ENCODE measurements at places on chromosomes 12 and 14.

- no peak for DNase-seq
Measured at GRCh38 chr12:128402486-128403243, 135.7 kb downstream of the TMEM132C start.

GRCh38 chr12:116542345-116542956 lies 16.7 kb upstream of the MAP1LC3B2 start:
- DNase-seq: no peak

GRCh38 chr14:91872011-91872501 lies 4.7 kb upstream of the TC2N start:
- DNase-seq: peak; percentile 53

DNA sequence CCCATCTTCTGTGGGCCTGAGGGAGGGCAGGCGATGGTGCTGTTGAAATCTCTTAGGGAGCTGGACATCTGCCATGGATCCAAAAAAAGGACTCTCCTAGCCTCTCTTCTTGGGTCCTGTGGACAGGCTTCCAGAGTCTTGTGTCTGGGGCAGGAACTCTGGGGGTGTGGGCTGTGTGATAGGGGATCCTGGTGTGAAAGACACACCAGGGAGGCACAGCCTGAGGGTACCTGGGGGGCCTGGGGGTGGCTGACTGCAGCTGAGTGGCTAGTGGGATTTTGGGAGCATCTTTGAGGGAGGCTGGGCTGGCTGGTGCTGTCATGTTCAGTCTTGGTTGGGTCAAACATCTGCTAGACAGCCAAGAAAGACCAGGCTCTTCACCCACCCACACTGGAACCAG lies 1.8 kb upstream of the KRT83 start:
- DNase-seq: no peak

DNA sequence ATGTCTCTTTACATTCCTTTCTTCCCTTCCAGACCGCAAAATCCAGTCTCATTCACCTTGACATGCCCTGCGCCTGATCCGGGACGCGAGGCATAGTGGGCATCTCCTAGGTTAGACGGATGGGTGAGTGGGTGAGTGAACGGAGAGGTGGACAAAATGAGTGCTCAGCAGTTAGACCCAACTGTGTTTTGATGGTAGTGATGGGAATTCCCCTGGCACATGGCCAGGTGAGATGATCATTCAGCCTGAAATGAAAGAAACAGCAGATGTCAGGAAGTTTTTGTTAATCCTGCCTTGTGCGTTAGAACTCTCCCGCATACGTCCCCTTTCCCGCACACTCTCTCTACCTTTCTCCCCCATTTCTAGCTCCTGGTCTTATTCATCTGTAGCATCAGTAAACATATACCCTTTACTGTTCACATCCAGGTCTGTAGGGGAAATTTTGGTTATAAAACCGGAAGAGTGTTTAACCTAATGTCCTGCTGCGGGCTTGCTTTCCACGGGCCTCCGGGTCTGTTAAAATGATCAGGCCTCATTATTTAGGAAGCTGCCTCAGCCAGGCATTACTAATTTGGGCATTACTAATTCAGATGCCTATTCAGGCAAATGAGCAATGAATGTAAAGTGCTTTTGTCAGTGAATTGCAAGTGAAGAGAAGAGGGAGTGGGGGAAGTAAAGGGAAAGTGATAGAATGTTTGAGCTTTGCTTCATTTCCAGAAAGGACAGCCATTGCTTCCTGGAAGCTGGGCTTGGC lies 172.8 kb downstream of the ETV6 start:
- DNase-seq: peak; percentile 50

GRCh38 chr12:32497864-32498263 lies 98.5 kb downstream of the FGD4 start:
- no peak for DNase-seq

DNA sequence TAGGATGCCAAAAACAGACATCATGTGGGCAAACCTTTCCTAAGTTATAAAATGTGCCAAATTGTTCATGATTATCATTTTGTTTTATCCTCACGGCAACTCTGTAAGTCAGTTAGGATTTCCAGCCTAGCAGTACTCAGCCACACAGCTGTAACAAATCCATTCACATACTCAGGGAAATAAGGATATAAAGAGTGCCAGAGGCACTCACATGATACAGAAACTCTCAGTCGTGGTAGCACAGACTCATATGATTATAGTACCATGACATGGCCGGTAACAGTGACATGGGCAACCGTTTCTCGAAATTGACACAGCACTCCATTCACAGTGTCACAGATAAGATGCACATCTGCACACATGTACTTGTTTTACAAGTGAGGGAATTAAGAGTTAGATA lies 344.2 kb downstream of the LRIG3 start:
- no peak for DNase-seq

DNA sequence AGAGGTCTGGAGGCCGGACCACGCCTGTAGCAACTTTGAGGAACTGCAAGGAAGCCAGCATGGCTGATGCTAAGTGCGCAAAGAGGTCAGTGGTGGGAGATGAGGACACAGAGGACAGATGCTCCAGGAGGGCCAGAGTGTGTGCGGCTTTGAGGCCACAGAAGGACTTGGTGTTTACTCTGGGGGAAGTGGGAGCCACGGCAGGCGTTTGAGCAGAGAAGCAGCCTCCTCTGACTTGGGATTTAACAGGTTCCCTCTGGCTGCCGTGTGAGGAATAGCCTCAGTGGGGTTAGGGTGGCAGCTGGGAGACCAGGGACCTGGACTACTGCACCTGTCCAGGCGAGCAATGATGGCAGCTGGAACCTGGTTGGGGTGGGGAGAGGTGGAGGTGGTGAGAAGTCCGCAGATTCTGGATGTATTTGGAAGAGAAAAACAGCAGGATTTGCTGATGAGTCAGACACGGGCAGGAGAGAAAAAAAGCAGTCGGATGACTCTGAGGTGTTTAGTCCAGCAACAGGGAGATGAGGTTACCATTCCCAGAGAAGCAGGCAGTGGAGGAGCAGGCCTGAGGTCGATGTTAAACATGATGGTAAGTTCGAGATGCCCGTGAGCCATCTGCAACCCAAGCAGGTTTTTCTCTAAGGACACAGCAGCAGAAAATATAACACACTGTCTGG lies 143.5 kb downstream of the SCARB1 start:
- no peak for DNase-seq

- DNase-seq: no peak
Measured at GRCh38 chr12:65648461-65648860, 175.8 kb upstream of the HMGA2 start.

- no peak for DNase-seq
Measured at GRCh38 chr12:18719922-18720510, 17.8 kb downstream of the PLCZ1 start.

- DNase-seq: no peak
Measured at GRCh38 chr12:131525795-131526508, 184.9 kb upstream of the SFSWAP start.

DNA sequence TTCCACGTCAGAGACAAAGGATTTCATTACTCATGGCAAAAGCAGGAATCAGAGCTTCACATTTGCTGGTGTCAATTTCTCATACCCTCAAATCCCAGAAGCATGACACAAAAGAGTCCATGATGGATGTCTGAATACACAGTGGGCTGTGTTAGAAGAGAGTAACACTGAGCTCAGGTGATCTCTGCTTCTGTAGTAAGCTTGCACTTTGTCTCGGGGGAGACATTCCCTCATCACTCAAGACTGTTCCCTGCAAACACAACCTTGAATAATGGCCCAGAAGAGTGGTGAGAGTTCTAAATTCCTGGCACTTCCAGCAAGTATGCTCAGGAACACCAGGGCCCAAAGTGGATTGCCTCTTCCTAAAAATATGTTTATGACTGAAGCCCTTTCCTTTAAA lies 1787.2 kb upstream of the SEL1L start:
- DNase-seq: no peak

DNA sequence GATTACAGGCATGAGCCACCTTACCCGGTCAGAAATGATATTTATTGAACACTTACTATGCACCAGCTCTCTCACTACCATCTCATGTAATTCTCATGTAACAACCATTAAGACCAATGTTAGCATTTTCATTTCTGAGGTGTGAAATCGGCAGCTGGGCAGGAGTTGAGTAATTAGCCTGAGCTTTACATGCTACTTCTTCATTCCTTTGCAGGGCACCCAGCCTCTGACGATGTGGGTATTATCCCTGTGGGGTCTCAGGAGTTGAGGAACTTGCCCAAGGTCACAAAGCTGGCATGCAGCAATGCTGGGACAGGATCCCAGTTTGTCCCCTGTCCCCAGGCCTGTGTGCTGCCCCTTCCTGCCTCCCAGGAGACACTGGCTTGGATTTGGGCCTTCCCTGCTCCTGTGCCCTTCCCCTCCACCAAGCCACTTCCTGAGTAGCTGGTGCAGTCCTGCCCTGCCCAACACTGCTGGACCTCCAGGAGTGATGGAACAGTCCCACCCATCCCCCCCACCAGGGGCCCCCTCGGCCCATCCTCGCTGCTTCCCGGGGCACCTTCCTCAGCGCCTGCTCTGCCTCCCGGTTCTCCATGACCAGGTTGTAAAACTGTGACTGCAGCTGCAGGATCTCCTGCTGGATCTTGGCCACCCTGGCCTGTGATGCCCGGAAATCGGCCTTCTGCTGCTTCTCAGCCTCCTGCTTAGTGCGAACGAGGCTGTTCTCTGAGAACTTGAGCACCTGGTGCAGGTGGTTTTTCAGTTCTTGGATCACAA lies 14.7 kb downstream of the RITA1 start:
- DNase-seq: no peak

DNA sequence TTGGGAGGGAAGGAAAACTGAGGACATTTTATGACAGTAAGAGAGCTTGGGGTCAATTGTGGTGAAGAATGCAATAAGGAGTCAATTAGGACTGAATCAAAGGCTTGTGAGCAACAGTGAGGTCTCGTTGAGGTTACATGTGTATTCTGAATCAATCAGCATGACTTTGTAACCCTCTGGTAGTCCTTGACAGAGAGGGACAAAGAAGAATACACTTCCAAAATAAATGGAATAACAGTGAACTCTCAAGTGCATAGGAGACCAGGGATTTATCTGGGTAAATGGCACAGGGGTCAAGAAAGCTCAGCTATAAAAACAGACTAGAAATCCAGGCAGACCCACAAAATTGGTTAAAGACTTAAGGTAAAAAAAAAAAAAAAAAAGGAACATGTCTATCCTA lies 85.1 kb upstream of the NAV3 start:
- DNase-seq: no peak

DNA sequence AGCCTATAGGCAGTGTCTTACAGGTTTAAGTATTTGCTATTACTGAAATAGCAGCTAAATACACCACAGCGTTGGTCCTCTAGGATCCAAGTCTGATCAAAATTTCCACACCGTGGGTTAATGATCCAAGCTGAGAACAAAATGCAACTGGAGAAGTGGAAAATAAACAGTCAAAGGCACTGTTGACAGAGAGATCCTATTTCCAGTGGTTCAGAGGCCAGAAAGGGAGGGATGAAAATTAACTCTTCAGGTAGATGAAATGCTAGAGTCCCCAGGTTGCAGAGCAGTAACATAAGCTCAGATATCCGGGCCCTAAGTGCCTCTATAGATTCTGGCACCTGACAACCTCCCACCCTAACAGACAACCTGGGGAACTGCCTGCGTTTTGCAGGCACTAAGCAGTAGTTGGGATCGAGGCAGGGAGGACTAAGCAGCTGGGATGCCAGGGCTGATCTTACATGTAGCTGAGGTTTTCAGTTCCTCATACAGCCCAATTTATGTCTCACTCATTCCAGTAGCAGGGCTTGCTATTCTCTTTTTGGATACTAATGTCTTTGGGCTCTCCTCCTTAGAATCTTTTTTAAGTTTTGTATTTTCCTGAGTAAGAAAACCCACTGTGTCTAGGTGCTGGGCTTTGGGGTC lies 42.7 kb upstream of the CRACR2A start:
- DNase-seq: no peak

DNA sequence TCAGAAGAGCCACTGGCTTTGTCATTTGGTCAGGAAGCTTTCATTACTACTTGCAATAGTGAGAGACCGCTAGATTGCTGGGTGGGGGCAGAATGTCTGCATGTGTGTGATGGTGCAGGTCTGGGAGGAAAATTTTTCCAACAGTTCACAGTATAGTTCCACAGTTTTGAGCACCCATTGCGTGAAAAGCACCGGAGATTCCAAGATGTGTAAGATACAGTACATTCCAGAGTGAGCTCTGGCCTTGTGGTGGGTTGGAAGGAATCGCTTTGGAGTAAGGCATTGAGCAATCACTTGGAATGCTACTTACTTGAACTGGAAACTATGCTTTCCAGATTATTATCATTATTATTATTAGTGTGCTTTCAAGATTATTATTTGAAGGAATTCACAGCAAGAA lies 47.6 kb upstream of the FRMD6 start:
- no peak for DNase-seq

DNA sequence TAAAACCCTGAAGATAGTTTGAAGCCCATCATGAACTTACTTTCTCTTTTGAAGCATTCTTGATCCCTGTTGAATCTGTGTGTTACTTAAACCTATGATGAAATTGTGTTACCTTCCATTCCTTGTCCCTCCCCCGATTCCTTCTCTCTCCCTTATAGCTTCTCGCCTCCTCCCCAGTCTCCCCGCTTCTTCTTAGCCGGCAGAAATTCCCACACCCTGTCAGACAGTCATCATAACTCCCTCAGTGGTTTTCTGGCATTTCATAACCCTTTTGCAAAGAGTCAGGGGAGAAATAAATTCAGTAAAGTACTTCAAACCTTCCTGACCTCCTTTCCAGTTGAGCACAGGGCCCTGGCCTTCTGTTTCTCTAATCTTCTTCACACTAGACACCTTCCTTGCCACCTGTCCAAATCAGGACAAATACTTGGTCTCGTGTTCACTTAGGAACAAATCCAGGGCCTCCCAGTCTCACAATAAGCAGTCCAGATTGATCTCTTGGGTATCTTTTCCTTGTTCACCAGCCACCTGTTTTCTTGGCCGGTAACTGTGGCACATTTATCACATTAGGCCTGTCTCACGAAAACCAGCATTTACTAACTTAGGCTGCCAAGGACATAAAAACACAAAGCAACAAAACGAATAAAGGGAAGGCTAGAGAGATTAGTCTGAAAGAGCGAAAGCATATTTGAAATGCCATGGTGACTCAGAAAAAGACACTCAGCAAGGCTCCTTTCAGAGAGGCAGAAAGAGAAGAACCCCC lies 355.9 kb downstream of the TMTC2 start:
- DNase-seq: no peak

DNA sequence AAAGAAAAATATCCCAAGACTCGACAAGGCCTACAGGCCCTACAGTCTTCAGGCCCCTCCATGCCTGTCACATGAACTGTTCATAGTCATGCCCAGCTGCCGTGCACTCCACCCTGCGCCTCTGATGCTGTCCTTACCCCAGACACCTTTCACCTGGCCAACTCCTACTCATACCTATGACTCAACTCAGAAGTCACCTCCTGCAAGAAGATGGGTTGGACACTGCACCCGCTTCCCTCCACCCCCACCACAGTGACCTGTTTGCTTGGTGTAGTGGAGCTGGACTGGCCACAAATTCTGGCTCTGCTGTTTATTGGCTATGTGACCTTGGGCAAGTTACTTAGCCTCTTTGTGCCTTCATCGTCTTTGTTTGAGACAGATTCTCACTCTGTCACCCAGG lies 56.2 kb downstream of the PHETA1 start:
- no peak for DNase-seq

DNA sequence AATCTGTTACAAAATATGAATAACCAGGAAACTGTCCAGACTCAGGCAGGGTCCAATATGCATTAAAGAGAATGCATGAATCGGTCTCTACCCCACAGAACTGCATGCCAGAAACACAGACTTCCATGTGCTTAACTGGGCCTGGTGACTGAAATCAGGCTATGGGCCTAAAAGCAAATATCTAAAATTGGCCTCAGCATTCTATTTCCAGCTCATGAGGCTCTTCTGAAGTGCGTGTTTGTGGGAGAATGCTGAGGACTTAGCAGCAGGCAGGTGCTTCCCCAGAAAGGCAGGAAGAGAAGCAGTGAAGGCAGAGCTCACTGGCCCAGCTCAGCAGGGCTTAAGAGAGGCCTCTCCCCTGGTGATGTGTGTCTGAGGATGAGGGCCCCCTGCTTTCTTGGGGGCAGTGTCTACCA lies 48.5 kb downstream of the ADGRD1 start:
- DNase-seq: no peak

Data from CD4-positive, alpha-beta T cell (primary cell).